NCI-H460 (cell line): ENCODE measurements at places on chromosomes 2 and 18.

DNA sequence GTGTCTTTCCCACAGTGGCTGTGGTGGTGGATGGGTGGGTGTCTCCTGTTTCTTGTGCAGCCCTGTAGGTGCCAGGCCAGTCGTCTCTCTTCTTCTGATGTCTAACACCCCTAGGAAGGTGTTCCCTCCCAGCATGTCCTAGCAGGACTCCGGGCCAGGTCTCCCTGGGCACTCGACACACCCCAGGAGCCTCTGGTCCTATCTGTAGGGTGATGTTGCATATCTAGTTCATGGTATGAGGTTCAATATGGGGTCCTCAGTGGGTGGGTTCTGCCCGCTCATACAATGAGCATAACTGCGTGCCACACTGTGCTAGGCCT is 14.4 kb downstream of the NGEF start:
- DNase-seq = no peak

- DNase-seq = no peak
Measured at GRCh38 chr2:133812826-133813617, 244.8 kb upstream of the NCKAP5 start.

- DNase-seq = no peak
Measured at GRCh38 chr2:42881732-42882131, 89.3 kb upstream of the HAAO start.

- DNase-seq = no peak
Measured at GRCh38 chr2:80748592-80748991, 444.0 kb upstream of the LRRTM1 start.

- no peak for DNase-seq
Measured at GRCh38 chr2:138391946-138392345, 109.6 kb upstream of the SPOPL start.

DNA sequence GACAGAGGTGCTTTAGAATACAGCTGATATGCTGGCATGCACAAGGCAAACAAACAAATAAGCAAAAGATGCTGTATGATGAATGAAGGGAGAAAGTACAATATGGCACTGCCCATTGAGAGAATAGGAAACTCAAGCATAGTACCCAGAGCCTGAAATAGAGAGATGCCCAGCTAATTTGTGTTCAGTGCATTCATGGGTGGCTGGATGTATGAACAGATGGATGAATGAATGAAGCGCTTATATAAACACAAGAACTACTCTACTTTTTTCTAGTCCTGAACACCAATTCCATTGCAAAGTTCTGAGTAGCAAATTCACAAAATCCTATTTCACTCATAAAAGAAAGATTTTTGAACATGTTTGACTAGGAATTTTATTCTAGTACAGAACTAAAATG is 756.3 kb downstream of the SATB2 start:
- DNase-seq = no peak

- no peak for DNase-seq
Measured at GRCh38 chr18:61662726-61663125, 230.1 kb downstream of the RNF152 start.

DNA sequence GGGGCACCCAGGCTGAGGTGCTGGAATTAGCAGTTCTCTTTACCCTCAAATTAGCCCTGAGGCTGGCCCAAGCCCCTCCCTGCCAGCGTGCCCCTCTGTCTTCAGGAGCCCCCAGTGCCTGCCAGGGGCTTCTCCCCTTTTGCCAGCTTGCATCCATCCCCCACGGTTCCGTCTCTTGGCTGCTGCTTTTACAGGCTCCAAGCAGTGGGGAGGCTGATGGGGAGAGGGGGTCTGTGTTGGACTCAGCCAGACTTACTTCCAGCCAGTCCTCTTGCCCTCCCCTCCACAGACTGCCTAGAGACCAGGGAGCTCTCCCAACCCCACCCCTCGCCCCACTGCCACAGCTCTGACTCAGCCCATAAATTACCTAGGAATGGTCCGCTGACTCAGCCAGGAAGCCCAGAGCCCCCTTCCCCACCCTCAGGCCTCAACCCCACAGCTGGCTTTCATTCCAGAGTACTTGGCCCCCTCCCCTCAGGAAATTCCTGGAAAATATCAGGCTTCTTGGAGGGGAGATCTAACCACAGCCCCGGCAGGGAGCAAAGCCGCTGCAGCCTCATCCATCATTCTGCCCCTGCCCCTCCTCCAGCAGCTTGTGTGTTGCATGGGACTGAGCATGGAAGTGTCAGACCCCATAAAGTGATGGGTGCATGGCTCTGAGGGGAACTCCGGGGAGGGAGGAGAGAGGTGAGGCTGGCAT is 184.6 kb downstream of the ZFP36L2 start:
- DNase-seq = no peak

GRCh38 chr2:31973665-31974064 is 37.1 kb downstream of the MEMO1 start:
- no peak for DNase-seq

- no peak for DNase-seq
Measured at GRCh38 chr2:23423062-23423872, 38.3 kb downstream of the KLHL29 start.

GRCh38 chr18:40058811-40059570 is 1896.0 kb upstream of the PIK3C3 start:
- DNase-seq = no peak

- no peak for DNase-seq
Measured at GRCh38 chr2:23683001-23683400, 243.9 kb downstream of the ATAD2B start.

DNA sequence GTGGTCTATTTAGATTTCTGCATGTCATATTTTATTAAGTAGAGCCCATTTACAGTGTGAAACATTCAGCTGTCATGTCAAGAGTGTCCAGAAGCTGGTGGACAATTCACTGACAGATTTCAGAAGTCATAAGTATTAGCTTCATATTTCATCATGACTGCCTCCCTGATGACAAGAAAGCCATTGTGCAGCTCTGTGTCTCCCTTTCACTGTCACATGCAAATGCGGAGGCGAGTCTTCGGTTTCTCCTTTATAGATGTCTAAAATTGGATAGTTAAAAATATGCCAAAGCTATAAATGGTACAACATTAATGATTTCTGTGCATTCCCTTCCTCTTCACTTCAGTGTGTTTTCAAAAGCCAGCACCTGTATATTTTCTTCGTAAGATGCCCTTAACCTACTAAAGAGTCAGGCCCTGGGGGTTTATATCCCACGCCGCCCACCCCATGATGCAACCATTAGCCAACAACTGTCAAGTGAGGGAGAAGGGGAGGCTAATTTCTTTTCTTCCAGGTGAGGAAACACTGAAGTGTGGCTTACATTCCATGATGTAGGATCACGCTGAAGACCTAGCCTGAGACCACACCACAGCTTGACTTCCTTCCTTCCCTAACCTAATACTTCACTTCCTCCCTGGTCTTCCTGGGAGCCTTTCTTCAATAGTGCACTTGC is 99.6 kb upstream of the DDX18 start:
- DNase-seq = no peak

DNA sequence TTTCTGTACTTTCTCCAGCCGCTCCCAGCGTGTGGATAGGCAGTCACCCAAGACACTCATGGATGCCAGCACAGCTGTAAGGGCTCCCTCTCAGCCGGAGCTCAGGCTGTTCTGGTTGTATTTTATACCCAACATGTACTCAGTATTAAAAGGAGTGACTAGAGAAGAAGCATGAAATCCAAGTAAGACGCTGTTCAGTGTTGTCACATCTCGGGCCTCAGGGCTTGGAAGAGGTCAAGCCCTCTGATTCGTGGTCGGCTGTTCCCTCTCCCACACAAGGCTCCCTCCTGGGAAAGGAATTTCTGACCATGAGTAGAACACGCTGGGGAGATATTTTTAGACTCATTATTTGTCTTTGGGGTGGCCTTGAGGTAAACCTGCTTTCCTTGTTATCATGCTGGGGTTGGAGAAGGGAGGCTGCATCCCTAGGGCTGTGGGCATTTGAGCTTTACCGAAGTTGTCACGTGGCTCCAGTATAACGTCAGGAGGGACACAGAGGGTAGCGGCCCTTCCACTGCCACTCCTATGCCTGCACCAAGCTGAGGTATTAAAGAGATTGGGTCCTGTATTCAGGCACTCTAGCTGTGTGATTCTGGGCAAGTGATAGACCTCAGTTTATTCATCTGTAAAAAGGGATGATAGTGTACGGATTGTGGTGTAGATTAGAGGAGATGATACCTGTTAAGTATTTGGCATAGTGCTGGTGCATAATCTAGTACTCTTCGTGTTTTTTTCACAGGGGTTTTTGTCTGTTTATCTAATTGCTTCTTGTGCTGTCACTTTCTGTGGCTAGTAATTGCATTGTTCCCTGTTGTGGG is 34.1 kb downstream of the HK2 start:
- no peak for DNase-seq

DNA sequence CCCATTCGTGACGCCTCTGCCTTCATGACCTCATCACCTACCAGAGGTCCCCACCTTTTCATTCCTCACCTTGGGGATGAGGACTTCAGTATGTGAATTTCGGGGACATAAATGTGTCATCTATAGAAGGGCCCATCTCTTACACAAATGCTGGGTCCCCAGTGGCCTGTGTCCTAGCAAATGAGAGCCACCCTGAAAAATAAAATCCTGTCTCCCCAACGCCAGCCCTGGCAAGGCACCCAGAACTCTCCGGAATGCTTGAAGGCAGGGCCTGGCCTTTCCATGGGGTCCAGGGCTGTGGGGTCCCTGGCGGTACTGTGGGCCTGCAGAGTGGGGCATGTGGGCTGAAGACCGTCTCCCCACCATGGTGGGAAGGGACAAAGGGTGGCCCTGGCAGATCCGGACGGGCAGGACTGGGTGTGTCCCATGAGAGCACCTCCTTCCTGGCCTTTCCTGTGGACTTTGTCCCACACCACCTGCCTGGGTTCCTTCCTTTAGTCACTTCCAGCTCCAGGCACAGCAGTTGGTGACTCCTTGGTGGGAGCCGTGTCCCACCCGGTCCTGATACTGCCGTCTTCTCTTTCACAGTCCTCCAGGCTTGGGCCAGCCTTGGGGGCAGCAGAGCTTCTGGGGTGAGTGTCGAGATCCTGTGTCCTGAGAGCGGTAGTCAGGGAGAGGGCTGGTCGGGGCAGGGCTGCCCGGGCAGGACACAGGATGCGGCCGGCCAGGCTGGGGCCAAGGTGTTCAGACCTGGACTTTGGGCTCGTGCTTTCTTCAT is 18.6 kb downstream of the CAPN10 start:
- no peak for DNase-seq

- no peak for DNase-seq
Measured at GRCh38 chr2:176780348-176780747, 432.2 kb upstream of the HNRNPA3 start.

GRCh38 chr2:201358684-201359083 is 1.5 kb upstream of the FLACC1 start:
- peak; percentile 43 for DNase-seq

DNA sequence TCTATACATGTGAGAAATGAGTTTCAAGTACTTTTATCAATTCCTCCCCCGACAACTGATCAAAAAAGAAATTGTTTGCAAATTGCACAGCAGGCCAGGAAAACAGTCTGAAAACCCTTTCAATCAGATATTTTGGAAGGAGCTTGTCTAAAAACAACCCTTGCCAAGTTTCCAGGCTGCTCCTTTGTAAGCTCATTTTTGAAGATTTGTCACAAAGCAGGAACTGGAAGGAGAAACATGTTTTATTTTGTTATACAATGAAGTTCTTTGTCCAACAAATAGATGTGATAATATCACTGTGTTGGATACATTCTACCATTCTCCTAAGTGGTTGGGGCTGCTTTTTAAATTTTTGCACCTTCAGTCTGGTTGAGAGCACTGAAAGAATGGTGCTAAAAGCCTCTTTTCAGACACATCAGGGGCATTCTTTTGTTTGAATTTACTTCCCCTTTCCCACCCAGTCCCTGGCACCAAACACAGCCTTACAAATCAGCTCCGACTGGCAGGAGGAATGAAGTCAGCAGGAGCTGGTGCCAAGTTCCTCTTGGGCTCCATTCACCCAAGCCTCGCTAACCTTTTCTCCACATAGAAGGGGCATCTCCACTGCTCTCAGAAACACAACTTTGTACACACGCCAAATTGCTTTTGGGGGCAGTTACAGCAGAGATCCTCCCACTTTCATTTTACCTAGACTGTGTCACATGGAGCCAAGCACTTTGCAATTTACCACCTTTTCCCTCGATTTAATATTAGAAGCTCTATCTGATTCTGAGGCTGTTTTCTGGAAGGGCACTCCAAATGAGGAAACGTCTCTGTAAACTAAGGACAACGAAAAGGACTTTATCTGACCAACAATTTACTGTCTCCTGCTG is 88.0 kb downstream of the C1D start:
- no peak for DNase-seq

DNA sequence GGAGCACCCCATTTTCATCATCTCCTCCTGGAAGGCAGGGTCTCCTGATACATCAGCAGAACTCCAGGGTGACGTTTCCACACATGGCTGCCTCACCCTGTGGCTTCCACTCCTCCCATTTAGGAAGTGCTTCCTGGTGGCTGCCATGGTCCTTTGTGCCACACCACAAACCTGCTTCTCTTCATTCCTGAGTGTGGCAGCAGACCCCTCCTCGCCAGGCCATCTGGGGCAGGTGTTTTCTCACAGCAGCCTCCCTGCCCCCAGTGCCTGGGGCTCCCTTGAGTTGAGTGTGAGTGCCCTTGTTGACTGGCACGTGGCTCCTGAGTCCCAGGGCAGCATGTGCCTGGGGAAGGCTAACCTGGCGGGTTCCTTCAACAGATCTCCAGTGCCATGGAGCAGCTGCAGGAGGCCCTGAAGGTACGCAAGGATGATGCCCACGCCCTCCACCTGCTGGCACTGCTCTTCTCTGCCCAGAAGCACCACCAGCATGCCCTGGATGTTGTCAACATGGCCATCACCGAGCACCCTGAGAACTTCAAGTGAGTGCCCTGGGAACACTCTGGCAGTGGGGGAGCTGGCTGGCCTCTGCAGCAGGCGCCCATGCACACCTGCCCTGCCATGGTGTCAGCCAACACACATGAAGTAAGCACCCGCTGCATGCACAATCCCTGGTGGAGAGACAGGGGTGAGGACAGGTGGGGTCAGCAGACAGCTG is 113.4 kb upstream of the MCFD2 start:
- DNase-seq = no peak

DNA sequence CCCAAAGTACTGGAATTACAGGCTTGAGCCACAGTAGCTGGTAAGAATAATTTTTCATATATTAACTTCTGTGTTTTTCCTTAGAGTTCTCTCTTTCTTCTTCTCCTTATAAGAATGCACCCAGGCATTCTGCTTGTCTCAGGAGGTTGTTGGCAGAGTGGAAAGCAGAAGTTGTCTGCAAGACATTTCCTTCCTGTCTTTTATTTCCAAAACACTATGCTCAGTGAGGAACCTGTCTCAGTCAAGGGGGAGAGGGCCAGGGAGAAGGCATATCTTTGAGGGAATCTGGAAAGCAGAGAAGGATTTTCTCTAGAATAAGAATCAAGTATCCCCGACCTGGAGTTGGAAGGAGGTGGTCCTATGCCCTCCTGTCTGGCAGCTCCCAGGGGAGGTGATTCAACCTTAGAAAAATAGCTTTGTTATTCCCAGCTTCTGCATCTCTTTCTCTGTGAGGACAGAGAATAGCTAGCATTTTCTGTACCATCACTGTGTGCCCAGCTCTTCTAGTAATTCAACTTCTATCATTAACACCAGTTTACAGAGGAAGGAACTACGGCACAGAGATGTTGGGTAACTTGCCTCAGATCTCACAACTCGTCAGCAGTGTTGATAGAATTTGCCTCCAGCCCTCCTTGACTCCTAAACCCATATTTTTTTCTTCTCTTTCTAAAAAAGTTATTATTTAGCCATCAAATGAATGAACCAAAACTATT is 3.8 kb upstream of the LPIN2 start:
- DNase-seq = no peak

GRCh38 chr2:100036793-100037192 is 105.6 kb downstream of the AFF3 start:
- DNase-seq = no peak
